ENCODE measurements at places on chromosomes 12 and 14. TPM values are rescaled to one million over a fixed set of nuclear protein-coding genes. Genes with fewer than 3 reads are reported as not detected.

- DNase-seq: no peak
These were observed 15.2 kb downstream of the FBXO33 start for GRCh38 chr14:39417014-39417413.

GRCh38 chr14:71061458-71061857 is 154.2 kb downstream of the PCNX1 start:
- no peak for DNase-seq

GRCh38 chr12:119665164-119665929 is 2.6 kb upstream of the PRKAB1 start:
- DNase-seq: no peak

DNA sequence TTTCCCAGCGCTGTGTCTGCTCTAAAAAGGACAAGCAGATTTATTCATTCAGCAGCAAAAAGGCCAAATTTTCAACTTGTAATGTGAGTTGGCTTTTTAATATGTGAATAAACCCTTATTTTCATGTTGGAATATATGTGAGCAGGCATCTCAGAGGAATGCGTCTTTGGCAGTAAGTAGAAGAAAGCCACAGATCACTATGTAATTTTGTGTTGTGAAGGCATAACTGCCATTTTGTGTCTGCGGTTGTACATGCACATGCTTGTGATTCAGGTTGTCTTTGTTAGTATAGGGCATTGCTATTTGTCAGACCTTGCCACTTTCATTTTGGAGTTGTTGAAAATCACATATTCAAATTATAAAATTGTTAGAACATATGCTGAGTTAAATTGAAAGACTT is 398.8 kb upstream of the RGS6 start:
- DNase-seq: no peak

GRCh38 chr12:10558301-10558700 is 52.6 kb downstream of the EIF2S3B start:
- no peak for DNase-seq

DNA sequence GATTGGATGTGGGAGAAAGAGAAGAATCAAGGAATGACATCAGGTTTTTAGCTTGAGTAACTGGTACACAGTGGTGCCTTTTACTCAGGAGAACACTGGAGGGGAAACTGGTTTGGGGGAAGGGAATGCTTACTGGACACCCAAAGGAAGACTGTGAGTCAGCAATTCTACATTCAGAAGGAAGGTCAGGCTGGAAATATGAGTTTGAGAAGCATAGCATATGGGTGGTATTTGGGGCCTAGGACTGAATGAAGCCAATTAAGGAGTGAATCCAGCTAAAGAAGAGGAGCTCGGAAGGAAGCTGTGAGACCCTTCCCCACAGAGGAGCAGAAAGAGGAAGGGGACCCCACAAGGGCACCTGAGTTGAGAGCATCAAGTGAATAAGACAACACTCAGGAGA is 35.4 kb downstream of the DMAC2L start:
- DNase-seq: no peak

GRCh38 chr14:50397390-50398188 is 908 bp upstream of the CDKL1 start:
- DNase-seq: peak; percentile 31

The MEG3 gene
- 1,377 TPM for total RNA-seq

GRCh38 chr14:68596701-68597100 is 196.2 kb downstream of the ZFP36L1 start:
- peak; percentile 92 for DNase-seq

- DNase-seq: no peak
These were observed 91.4 kb downstream of the DRAM1 start for GRCh38 chr12:101968770-101969169.

DNA sequence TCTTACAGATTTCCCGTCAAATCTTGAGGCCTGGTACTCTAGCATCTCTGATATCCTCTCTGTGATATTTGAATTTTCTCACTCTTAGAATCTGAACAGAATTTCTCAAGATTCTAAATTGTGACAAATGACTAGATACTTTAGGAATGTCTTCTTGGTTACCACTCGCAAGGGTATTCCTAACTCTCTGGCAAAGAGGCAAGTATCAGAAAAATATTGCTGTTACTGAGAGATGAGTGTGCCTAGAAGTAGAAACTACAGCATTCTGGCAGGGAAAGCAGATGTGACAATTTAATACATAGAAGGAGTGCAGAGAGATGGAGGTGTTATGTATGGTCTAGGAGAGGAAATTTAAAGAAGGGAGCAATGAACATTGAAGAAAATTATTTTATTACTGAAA is 467.8 kb downstream of the LRIG3 start:
- DNase-seq: no peak

DNA sequence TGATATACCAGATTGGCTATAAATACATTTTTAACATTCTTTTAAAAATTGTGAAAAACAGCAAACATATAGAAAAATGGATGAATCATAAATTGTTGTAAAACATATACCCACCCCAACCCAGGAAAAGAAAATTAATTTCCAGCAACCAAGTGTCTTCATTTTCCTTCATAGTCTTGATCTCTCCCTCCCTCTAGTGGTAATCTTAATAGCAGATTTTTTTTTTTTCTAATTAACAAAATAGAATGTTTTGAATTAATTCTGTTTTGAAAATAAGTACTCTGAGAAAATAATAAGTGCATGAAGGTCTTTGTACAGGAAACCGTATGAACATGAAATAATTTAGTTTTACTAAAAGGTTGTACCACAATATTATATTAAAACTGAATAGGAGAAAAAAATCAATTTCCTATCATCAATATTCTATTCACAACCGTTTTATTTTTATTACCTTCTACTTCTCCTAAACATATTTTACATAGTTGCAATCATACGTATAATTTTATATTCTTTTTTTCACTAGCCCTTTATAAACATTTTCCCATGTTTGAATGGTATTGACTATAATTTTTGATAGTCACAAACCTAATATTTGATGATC is 7.0 kb downstream of the ETNK1 start:
- peak; percentile 21 for DNase-seq

The MUCL1 gene
- not detected for total RNA-seq

- peak; percentile 54 for DNase-seq
These were observed 19.9 kb upstream of the NEDD1 start for GRCh38 chr12:96886998-96887677.

The CAPZA3 gene
- not detected for total RNA-seq

DNA sequence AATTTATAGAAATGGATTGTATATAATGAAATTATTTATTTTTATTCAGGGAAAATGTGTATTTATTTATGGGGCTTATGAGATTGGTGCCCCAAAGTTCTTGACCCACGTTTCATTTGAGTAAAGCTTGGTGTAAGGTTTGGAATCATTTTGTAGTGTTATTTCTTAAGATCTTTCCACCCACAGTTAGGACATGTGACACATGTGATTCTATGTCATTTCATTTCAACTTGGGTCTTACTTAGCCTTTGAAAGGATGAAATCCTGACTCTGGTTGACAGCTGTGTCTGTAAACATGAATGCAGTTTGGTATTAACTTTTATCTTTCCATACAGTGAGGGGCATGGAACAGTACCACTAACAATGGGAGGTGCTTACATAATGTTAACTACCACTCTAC is 51.7 kb downstream of the FLRT2 start:
- no peak for DNase-seq

DNA sequence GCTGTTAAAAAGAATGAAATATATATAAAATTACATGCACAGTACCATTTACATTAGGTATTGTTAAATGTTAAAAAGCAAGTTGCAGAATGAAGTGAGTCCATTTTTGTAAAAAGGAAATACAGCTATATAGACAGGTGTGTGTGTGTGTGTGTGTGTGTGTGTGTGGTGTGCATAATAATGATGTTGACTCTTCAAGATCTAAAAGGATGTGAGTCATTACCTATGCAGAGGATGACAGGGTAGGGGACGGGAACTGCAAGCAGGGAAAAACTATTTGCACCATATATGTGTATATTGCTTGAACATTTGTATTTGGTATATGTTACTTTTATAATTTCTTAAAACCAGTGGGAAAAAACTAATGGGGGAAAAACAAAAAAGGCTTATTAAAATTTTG is 3.1 kb downstream of the C14orf39 start:
- no peak for DNase-seq

GRCh38 chr12:116590561-116590960 is 31.4 kb downstream of the MAP1LC3B2 start:
- no peak for DNase-seq

DNA sequence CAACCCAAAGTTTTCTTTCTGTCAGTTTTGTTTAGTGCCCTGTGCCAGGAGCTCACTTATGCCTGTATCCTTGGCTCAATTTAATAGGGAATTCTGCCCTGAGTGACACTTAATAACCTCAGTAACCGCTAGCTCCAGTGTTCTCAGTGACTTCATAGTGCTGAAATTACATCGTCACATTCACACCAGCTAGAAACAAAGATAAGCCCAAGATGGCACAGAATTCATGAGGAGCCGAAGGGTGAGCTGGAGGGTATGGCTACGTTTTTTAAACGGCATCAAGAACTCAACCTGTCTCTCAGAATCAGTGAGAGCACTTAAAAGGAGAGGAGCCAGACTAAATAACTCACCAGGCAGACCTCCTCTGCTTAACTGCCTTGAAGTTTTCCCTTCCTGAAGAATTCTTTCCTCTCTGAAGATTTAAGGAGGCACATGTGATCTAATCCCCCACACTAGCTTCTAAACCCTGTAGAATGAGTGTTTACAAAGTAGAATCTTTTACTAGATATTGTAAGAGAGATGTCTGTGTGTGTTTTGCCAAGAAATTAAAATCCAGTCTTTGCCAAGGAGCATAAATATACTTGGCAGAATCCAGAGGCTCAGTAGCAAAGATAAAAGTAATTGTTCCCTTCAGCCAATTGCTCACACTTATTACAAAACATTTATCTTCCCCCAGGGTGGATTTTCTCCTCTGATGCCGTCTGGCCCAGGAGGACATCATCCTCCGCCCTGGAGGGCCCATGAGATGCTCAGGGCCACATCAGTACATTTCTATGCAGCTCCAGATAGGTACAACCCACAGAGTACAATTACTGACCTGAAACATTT is 37.3 kb downstream of the PTGER2 start:
- peak; percentile 70 for DNase-seq

The PNN gene
- 31.1 TPM for total RNA-seq

The CDC42BPB gene
- 83.1 TPM for total RNA-seq

The OR10G2 gene
- not detected for total RNA-seq

GRCh38 chr14:74973003-74973653 is 17.7 kb upstream of the PGF start:
- DNase-seq: peak; percentile 53

The RNU4-1 gene
- under 0.01 TPM for total RNA-seq

The CCDC38 gene
- total RNA-seq: not detected

DNA sequence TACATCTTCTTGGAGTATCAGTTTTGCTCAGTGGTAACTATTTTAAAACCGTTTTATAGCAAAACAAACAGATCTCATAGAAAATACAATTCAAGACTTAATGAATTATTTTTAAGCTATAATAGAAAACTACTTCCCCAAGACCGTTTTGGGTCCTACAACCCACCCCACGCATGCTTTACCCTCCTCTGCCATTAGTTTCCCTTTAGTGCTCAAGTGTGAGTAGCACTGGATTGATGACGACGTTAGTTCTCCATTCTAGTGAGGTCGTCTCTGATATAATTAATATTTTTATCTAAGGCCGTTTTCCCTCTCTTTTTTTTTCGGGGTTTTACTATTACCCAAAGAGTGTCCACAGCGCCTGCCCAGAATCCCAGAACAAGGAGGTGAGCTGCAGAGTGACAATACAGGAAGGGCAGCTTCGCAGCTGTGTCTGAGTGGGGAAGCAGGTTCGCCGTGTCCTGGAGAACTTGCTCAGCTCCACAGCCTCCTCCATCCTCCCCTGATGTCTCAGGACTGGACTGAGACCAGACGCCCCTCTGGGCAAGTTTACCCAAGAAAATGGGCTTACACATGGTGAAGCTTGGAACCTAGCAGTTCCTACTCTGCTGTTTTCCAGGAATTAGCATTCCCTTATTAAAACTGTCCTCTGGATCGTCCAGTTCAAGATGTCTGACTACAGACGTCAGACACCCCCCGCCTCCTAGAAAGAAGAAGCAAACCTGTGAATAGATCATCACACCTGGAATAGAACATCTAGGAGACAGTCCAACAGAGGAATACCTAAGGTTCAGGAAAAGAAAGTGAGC is 31.9 kb upstream of the MON2 start:
- DNase-seq: no peak

DNA sequence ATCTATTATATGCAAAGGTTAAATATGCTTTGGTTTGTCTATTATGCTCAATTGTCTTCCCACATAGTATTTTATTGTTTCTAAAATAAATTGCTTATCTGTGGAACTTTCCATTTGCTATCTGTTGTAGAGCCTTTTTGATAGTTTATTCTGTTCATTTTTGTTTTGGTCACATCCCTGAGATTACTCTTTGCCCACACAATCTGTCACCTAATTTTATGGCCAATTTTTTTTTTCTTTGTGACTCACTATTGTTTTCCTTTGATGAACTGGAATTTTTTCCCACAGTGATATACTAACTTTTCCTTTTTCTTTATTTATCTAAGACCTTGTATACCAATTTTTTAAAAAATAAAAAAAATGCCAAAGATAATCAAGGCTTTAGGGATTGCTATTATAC is 61.1 kb downstream of the RASSF9 start:
- no peak for DNase-seq

DNA sequence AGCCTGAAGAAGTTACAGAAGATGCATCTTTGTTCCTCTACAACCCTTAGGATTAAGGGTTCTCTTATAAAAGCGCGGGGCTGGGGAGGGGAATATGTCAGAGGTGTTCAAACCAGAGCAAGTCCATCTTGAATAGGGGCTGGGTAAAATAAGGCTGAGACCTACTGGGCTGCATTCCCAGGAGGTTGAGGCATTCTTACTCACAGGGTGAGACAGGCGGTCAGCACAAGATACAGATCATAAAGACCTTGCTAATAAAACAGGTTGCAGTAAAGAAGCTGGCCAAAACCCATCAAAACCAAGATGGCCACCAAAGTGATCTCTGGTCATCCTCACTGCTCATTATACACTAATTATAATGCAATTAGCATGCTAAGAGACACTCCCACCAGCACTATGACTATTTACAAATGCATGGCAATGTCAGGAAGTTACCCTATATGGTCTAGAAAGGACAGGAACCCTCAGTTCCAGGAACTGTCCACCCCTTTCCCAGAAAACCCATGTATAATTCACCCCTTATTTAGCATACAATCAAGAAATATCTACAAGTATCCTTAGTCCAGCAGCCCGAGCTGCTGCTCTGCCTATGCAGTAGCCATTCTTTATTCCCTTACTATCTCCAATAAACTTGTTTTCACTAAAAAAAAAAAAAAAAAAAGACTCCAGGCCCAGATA is 108.1 kb upstream of the FOXN3 start:
- DNase-seq: no peak

- DNase-seq: no peak
These were observed 28.2 kb upstream of the PEX5 start for GRCh38 chr12:7161327-7161726.

- DNase-seq: peak; percentile 67
These were observed 13.1 kb upstream of the ITGA5 start for GRCh38 chr12:54431911-54432814.

The MYF5 gene
- total RNA-seq: 48.5 TPM

All from tongue (tissue), 3 donors.